NCI-H774 (cell line): ENCODE measurements at places on chromosomes 5 and 9.

GRCh38 chr9:8649807-8650206 is 850.2 kb upstream of the DMAC1 start:
- DNase-seq, result no peak

DNA sequence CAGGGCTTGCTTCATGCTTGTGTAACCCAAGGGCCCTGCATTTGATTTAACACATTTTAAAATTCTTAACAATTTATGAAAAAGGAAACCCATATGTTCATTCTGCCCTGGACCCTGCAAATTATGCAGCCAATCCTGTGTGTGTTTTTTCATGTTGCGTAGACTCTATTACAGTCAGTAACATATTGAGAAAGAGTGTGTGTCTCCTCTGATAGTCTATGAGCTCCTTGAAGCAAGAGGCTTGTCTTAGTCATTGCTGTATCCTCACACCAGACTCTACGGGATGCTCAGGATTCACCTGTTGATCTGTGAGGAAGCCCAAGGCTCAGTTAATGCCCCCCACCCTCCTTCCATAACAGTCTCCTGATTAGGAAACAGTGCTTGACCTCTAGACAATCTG is 177.3 kb upstream of the DMAC1 start:
- no peak for DNase-seq

- no peak for DNase-seq
Observed at GRCh38 chr9:2022560-2022959, 7.4 kb downstream of the SMARCA2 start.

GRCh38 chr9:114606597-114607207 is 4.4 kb upstream of the TMEM268 start:
- DNase-seq, result no peak

GRCh38 chr5:126715765-126716164 is 61.2 kb upstream of the LMNB1 start:
- no peak for DNase-seq

DNA sequence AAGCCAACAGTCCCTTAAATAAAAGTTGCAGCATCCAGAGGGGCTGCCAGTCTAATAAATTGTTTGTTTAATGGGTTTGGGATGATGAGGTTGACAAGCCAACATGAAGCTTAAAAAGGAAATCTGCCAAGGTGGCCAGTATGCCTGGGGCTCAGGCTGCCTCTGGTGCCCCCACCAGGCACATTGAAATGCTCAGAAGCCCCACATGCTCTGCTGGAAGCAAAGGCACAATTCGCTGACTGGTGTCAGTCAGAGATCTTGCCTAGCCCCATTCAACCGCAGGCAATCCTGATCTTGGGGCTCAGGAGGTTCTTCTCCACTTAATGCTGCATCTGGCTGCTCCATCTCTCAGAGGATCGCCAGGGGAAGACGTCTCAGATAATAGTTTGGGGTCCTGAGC is 44.2 kb upstream of the TCERG1 start:
- DNase-seq, result no peak

DNA sequence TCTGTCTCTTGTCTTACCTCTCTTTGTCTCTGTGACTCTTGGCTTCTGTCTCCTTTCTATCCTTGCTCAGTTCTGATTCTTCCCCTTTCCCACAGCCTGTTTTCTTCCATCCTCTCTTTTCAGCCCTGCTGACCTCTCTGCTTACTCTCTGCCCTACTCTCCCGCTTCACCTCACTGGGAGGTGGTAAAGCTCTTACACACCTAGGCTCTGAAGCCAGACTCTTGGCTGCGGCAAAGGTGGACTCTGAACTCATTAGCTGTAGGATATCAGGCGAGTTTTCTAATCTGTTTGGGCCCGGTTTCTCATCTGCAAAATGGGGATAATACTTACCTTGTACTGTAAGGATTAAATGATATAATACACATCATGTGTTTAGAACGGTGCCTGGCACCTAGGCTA is 11.1 kb downstream of the PCDH1 start:
- DNase-seq, result no peak

GRCh38 chr9:21605489-21605931 is 123.4 kb upstream of the IFNE start:
- DNase-seq, result no peak

GRCh38 chr5:68316469-68316868 is 100.9 kb downstream of the PIK3R1 start:
- no peak for DNase-seq

- no peak for DNase-seq
Observed at GRCh38 chr5:3116366-3116765, 364.9 kb upstream of the IRX2 start.

DNA sequence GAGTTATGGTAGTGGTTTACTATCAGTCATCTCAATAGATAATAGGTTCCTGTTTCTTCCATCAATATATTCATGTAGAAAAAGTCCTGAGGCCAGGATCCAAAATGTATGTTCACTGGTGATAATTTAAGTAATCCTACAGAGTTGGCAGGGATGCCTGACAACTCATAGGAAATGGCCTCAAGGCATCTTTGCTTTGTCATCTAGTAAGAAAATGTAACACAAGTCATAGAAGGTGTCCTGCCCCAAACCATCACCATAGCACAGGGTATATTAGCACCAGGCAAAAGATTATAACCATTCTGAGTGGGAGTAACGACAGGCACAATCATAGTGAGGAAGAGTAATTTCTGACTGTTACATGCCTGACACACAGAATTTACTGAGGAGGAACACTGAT is 257.0 kb downstream of the TMEM167A start:
- DNase-seq, result no peak

DNA sequence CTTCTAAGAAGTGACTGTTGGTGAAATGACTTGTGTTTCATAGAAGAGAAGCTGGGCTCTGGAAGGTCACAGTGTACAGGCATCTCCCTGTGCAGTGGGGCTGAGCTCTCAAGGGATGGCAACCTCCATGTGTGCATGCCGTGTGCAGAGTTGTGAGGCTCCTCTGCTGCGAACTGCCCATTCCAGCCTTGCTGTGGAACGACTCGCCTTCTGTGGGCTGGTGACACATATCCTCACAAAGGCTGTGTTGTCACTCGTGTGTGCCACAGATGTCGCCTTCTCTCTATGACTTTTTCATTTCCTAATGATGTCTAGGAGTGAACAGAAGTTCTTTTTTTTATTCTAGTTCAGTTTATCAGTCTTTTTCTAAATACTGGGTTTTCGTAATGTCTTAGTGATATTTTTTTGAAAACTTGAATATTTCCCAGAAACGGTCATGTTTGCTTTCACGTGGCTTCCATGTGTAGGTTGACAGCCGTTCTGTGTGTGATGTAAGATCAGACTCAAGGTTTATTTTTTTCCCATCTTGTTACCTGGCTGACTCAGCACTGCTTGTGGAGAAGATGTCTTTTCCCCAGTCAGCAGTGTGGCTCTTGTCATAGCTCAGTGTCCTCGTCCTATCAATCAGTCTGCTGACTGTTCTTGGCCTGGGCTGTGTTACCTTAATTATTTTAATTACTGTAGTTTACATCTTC is 57.3 kb upstream of the CACNA1B start:
- DNase-seq, result no peak

GRCh38 chr5:147669169-147669869 is 113.2 kb downstream of the JAKMIP2 start:
- no peak for DNase-seq

DNA sequence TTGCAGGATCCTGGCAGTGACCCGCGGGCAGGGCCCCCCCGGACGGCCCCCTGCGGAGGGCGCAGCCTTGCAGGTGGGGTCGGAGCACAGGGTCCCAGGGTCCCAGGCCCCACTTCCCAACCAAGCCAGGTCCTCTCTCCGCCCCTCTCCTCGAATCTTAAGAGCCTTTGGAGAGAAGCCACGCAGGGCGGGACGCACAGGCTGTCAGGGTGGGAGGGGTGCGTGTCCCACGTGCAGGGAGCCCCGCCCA is 18.4 kb upstream of the EGFL7 start:
- DNase-seq, result peak; percentile 43

- DNase-seq, result peak; percentile 28
Observed at GRCh38 chr5:119218830-119219782, 136.7 kb upstream of the TNFAIP8 start.

DNA sequence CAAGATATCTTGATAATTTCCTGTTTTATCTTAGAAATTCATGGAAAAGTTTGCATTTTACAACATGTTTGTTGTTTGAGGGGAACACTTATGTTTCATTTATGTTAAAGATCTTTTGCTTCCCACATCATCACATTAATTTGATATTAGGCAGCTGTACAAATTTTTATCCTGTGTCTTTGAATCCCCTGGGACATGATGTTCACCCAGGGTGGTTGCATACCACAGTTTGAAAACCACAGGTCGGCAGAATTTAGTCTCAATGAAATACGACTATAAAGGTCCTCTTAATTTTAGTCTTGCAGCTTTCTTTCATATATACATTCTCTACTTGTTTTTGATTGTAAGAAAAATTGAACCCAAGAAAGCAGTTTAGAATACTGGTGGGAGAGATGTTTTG is 3.7 kb downstream of the NAA35 start:
- no peak for DNase-seq

- DNase-seq, result no peak
Observed at GRCh38 chr9:38350529-38350928, 42.0 kb upstream of the ALDH1B1 start.

GRCh38 chr9:2012347-2012746 is 2.8 kb upstream of the SMARCA2 start:
- no peak for DNase-seq

- DNase-seq, result no peak
Observed at GRCh38 chr5:39207345-39208045, 11.9 kb downstream of the FYB1 start.

- DNase-seq, result no peak
Observed at GRCh38 chr5:6480133-6481051, 31.7 kb downstream of the UBE2QL1 start.

DNA sequence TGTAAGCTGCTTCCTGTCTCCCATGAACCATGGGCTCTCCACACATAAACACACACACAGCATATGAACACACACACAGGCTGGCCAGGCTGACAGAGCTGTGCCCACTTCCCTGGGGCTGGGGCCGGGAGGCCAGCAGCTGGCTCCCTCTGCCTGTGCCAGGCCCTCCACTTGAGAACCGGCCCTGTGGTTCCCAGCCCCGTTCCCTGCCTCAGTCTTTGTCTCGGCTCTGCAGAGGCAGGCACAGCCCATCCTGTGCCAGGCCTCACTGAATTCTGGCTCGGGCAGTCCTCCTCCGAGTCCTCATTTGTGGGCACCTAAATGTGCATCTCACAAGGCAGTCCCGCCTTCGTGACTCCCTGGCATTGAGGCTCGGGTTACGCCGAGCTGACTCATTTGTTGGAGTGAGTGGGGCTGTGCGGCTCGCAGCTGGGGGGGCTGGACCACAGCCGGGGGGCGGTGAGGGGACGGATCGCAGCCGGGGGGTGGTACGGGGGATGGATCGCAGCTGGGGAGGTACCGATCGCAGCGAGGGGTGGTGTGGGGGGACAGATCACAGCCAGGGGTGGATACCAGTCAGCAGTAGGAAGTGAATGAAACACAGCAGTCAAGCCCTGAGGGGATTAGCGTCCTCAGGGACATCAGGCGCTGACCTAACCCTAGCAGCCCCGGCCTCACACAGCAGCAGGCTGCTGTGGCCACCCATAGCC is 72.3 kb downstream of the PSMB7 start:
- no peak for DNase-seq

DNA sequence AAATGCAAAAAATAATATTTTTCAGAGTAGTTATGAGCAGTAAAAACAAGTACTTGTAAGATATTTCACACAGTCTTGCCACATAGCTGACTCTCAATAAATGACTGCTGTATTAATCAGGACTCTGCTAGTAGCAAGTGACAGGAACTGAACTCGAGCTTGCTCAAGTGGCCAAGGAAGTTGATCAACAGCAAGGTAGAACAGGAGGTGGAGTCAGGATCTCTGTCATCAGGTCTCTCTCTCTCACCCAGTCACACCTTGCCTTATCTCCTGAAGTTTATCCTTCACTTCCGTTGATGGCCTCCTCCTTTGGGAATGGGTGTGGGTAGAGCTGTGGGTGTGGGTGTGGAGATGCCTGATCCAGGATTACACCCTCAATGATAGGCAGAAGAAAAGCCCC is 107.0 kb downstream of the GPBP1 start:
- DNase-seq, result no peak

DNA sequence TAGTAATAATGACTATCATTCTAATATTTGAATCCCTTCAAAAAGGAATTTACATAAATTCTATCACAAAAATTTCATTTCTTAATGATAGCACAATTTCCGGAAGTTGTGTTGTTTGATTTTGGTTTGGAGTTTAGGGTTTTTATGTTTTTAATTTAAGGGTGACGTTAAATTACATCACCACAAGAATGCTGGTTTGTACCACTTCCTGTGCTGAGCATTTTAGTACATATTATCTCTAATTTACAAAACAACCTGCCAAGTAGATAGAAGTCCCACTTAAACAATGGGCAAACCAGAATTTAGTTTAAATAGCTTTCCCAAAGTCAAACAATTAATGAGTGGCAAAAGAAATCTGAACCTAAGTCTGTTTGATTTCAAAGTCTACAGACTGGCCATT is 63.4 kb downstream of the DENND1A start:
- DNase-seq, result no peak

DNA sequence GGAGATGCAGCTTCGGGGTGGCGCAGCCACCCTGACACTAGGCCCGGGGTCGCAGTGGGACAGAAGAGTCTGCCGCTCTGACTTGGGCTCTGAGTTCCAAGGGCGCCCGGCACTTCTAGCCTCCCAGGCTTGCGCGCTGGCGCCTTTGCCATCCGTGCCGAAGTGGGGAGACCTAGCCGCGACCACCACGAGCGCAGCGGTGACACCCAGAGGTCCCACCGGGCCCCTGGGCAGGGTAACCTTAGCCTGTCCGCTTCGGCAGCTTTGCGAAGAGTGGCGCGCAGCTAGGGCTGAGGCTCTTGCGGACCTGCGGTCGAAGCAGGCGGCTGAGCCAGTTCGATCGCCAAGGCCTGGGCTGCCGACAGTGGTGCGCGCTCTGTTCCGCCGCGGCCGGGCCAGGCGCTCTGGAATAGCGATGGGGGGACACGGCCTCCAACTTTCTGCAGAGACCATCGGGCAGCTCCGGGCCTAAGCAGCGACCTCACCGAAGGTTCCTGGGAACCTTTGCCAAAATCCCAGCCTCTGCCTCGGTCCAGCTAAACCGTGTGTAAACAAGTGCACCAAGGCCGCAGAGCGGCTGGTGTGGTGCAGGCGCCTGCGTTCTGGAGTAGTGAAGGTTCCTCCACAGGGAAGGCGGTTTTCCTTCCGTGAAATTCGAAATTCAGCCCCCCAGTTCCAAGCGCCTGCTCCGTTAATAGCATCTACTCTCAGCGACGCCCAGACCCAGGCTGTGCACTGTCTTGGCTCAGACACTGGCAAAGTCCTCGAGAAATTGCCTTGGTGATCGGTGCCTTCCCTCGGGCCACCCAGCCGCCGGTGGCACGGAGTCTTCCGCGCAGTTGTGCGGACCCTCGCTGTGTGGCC is 7.4 kb downstream of the TLX3 start:
- DNase-seq, result no peak

DNA sequence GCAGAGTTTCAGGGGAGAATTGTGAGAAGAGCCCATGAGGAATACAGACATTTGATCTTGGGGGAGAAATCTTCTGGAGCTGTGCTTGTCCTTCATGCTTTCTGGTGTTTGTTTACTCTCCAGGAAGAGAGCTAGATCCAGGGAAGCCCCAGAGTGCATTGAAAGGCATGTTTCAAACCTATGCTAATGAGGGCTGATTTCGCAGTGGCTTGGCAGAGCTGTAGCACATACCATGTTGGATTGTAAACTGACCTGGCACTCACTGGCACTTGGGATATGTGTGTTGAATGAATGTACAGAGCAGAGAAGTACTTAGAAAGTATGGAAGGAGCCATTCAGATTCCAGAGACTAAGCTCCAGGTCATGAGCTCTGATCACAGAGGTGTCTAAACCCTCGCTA is 30.9 kb downstream of the TNFSF8 start:
- no peak for DNase-seq

- peak; percentile 65 for DNase-seq
Observed at GRCh38 chr5:65102976-65103711, 334.4 kb downstream of the CWC27 start.
